Neural crest cell (in vitro differentiated cells): ENCODE measurements at places on chromosomes 13 and 19. TPM values are rescaled to one million over a fixed set of nuclear protein-coding genes. Genes with fewer than 3 reads are reported as not detected.

GRCh38 chr19:2788237-2788636 is 2.9 kb downstream of the THOP1 start:
- DNase-seq = no peak
- H3K4me1 ChIP-seq = peaks cover 38% of the 10 kb centered on the region
- peaks cover 3% of the 10 kb centered on the region for H3K27me3 ChIP-seq
- peak overlapping the region; percentile 81 for H3K4me3 ChIP-seq
- H3K36me3 ChIP-seq = peaks cover 9% of the 10 kb centered on the region

DNA sequence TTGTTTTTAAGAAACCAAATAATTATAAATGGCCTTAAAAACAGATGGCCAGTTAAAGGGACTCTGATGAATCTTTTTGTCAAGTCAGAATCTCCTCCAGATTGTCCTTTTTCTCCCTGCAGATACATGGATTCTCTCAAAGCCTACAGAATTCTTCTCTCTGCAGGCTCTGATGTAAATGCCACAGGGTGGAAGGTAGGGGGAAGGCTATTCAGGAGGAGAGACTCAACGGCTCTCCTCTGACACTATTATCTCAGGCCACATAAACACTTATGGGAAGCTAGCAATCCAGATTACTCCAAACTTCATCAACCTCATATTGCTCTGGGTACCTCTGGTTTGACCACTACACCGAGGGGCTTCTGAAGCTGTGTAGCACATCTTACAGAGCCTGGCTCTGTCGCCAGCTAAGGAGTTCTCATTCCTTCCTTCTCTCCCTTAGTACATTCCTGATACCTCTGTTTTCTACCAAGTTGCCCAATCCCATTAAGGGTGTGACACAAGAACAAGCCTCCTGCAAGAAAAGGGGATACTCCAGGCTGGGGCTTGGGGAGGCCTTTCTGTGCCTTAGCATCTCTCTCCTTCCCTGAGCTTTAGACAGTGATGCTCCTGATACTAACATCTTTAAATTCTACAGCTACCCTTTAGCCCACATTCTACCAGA is 14.9 kb downstream of the LCP1 start:
- no peaks in the 10 kb centered on the region for H3K27me3 ChIP-seq
- peaks cover 66% of the 10 kb centered on the region for H3K4me1 ChIP-seq
- no peak overlapping the region for H3K4me3 ChIP-seq
- H3K36me3 ChIP-seq = no peaks in the 10 kb centered on the region
- DNase-seq = no peak

DNA sequence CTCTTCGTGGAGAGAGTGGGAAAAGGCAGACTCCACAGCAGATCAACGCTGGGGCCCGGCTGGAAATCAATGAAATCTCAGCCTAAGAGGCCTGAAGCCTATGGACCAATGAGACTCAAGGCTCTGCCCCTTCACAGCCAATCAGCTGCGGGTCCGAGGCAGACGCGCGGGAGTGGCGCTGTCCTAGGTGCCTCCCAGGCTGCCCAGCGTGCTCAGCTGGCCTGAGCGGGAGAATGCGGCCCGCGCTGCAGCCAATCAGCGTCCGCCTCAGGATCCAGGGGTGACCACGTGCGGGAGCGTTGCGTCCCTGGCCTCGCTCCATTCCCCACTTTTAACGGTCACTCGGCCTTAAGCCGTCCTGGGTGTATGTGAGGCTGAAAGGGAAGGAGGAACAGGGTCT is at the start of gene ZBTB32:
TSS of gene ZBTB32 (plus strand) at position 341 of the 400 bp plus-strand sequence. CDS start 10,069 bp downstream, outside the sequence.
- H3K4me3 ChIP-seq = no peak within 1 kb of the TSS
- H3K4me1 ChIP-seq = peaks cover 6% of the 10 kb centered on the region
- peaks cover 6% of the 10 kb centered on the region for H3K27me3 ChIP-seq

Gene SGCG
- not detected in 2 replicates for total RNA-seq

Gene TARM1
- total RNA-seq = not detected in 2 replicates
